Mammary epithelial cell (primary cell): ENCODE measurements at places on chromosomes 6 and 20. TPM values are rescaled to one million over a fixed set of nuclear protein-coding genes. Genes with fewer than 3 reads are reported as not detected.

GRCh38 chr6:131547488-131547887 is 25.5 kb upstream of the ARG1 start:
- DNase-seq: no peak

- peak; percentile 22 for DNase-seq
These were observed 416 bp upstream of the POLR1H start for GRCh38 chr6:30060606-30061091.

The TSPO2 gene
- total RNA-seq: not detected

DNA sequence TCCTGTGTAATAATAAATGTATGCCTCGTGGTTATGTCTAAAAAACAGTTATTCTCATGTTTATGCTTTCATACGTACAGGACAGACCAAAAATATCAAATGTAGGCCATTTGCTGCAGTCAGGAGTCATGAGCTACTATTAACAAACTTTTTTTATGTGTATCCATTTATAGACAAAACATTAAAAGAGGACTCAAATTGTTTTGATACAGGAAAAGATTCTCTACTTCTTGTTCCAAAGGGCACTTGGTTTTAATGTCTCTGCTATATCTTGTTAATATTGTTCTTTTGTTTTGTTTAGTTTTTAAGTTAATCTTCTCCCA is 155.2 kb downstream of the ZDHHC14 start:
- DNase-seq: no peak

The GRM1 gene
- total RNA-seq: not detected in 2 replicates

- peak; percentile 100 for DNase-seq
These were observed 299.1 kb upstream of the ID4 start for GRCh38 chr6:19538096-19538495.

The HS3ST5 gene
- not detected for total RNA-seq

- DNase-seq: no peak
These were observed 44.3 kb upstream of the BCLAF1 start for GRCh38 chr6:136333824-136334464.

DNA sequence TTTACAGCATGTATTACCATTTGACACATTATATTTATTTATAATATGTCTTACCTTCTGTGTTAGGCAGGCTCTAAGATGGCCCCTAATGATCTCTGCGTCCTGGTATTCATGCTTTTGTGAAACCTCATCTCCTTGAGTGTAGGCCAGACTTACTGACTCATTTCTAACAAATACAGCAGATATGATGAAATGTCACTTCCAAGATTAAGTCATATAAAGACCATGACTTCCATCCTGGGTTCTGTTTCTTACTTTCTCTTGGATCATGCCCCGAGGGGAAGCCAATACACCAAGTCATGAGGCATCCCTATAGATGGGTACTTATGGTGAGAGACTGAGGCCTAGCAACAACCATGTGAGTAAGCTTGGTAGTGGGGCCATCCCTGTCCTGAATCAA is 30.2 kb downstream of the ZHX3 start:
- peak; percentile 82 for DNase-seq

The NEDD9 gene
- 7.8 and 8.8 TPM in 2 replicates for total RNA-seq

The C20orf144 gene
- total RNA-seq: under 0.01 TPM

- no peak for DNase-seq
These were observed 57.9 kb upstream of the MLN start for GRCh38 chr6:33861722-33862121.

The PTCRA gene
- not detected in 2 replicates for total RNA-seq

DNA sequence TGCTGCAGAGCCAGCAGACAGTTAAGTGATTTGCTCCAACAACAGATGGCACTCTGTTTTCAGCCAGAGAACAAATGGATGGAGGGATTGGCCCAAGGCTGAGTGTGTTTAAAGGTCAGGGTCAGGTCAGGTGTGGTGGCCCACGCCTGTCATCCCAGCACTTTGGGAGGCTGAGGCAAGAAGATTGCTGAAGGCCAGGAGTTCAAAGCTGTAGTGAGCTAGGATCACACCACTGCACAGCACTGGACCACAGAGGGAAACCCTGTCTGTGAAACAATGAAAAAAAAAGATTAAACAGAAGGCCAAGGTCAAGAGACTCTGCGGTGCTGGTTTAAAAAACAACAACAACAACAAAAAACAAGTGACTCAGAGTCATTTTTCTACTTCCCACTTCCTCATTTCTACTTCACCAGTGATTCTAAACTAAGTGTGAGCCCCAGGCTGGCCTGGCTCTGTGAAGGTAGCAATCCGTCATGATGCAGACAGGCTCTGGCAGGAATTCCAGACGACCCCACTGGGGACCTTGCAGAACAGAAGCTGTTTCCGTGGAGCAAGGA is 42.5 kb upstream of the ARMC2 start:
- no peak for DNase-seq

The ZNF391 gene
- 6.5 TPM for total RNA-seq
